Endothelial cell (in vitro differentiated cells): ENCODE measurements at places on chromosomes 5 and 9. TPM values are rescaled to one million over a fixed set of nuclear protein-coding genes. Genes with fewer than 3 reads are reported as not detected.

The SLC46A2 gene
- not detected for total RNA-seq

The FOXD4 gene
- total RNA-seq, result 0.49 TPM

The PCDHGB2 gene
- total RNA-seq, result 11.1 TPM

The TNFSF8 gene
- total RNA-seq, result not detected

The IFNA21 gene
- total RNA-seq, result not detected

DNA sequence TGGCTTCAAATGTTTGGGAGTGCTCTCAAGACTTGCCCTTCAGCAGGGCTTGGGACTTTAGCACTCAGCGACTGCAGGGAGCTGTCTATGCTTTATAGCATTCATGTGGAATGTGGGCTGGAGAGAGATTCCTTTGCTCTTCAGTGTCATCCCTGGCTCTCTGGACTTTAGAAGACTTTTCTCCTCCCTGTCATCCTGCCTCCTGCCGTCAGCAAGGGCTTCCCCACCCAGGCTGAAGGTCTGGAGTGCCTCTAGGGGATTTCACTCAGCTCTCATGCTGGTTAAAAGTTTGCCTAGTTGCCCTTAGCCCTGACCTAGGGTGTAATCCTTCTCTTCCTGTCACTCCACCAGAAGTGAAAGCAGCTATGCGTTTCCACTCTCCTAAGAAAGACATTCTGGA is 210.9 kb downstream of the FRMD3 start:
- H3K4me3 ChIP-seq, result no peak overlapping the region
- no peaks in the 10 kb centered on the region for H3K4me1 ChIP-seq
- DNase-seq, result no peak
- H3K27ac ChIP-seq, result no peak overlapping the region

DNA sequence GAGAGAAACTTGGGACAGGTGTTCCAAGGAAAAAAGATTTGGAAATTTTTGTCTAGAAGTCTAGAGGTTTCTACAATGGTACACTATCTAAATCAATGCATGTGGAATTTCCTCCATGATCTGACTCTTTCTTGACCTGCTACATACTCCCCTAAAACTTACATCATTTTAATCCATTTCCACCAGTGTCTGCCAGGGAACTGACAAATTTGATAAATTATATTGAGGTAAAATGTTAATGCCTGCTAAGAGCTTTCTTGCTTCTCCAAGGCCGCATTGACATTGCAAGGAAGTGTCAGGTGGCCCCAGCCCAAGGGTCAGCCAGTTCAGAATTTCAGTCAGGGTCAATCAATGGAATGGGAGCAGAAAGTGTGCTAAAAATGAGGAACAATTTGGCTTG is 163.4 kb upstream of the FBXL17 start:
- H3K36me3 ChIP-seq, result no peaks in the 10 kb centered on the region
- H3K27ac ChIP-seq, result no peak overlapping the region
- H3K27me3 ChIP-seq, result no peaks in the 10 kb centered on the region
- DNase-seq, result no peak
- H3K4me3 ChIP-seq, result no peak overlapping the region

- H3K4me3 ChIP-seq, result no peak overlapping the region
- H3K27me3 ChIP-seq, result peaks cover 2% of the 10 kb centered on the region
- no peak overlapping the region for H3K27ac ChIP-seq
Observed at GRCh38 chr5:158224253-158224652, 365.3 kb upstream of the CLINT1 start.

DNA sequence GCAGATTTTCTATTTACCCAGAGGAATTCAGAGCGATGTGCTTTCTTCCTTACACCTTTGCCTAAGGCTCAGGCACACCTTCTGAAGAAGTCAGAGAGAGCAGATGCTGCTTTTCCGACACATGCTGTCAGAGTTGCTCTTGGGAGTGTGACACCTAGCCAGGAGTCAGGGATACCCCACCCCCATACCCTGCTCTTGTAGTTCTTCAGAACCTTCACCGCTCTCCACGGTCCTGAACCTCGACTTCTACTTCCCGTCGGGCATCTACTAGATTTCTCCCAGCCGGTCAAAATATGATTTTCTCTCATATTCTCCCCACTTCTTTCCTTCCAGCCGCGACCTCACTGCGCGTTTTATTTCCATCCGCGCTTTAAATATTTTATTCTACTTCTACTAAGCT is 1.7 kb downstream of the GRIN3A start:
- peaks cover 6% of the 10 kb centered on the region for H3K27me3 ChIP-seq
- peaks cover 4% of the 10 kb centered on the region for H3K36me3 ChIP-seq
- peak overlapping the region; percentile 95 for H3K4me3 ChIP-seq
- peaks cover 60% of the 10 kb centered on the region for H3K4me1 ChIP-seq

GRCh38 chr5:159825551-159826051 is 90.7 kb upstream of the ADRA1B start:
- no peak overlapping the region for H3K4me3 ChIP-seq
- no peak for DNase-seq
- H3K27ac ChIP-seq, result no peak overlapping the region
- peaks cover 1% of the 10 kb centered on the region for H3K27me3 ChIP-seq
- no peaks in the 10 kb centered on the region for H3K4me1 ChIP-seq
- no peaks in the 10 kb centered on the region for H3K36me3 ChIP-seq

- H3K4me1 ChIP-seq, result peaks cover 43% of the 10 kb centered on the region
- no peak for DNase-seq
- peak overlapping the region; percentile 89 for H3K27ac ChIP-seq
Observed at GRCh38 chr5:61162832-61163567, 732 bp upstream of the SMIM15 start.

- H3K36me3 ChIP-seq, result no peaks in the 10 kb centered on the region
- peaks cover 2% of the 10 kb centered on the region for H3K27me3 ChIP-seq
- H3K27ac ChIP-seq, result peak overlapping the region; percentile 34
- no peak overlapping the region for H3K4me3 ChIP-seq
Observed at GRCh38 chr9:33012328-33013069, 11.1 kb upstream of the APTX start.

- H3K27me3 ChIP-seq, result peaks cover 3% of the 10 kb centered on the region
- DNase-seq, result no peak
- no peak overlapping the region for H3K27ac ChIP-seq
- no peaks in the 10 kb centered on the region for H3K4me1 ChIP-seq
Observed at GRCh38 chr5:171534043-171534895, 114.8 kb downstream of the FGF18 start.
